Suprapubic skin (tissue), 4 donors: ENCODE measurements at places on chromosomes 5 and 9. TPM values are rescaled to one million over a fixed set of nuclear protein-coding genes. Genes with fewer than 3 reads are reported as not detected.

PLAC8L1 gene
- total RNA-seq: not detected

FTMT gene
- not detected for total RNA-seq

BHMT2 gene
- total RNA-seq: 7.5 TPM

ANXA2R gene
- total RNA-seq: not detected

ALDH7A1 gene
- total RNA-seq: 31.8 TPM

C9 gene
- total RNA-seq: 5.6 TPM

CER1 gene
- not detected for total RNA-seq

ST8SIA4 gene
- 2.3 TPM for total RNA-seq

ZFP2 gene
- total RNA-seq: 1.3 TPM

TPM2 gene
- 105 TPM for total RNA-seq

ENC1 gene
- 6.4 TPM for total RNA-seq

PKD2L2 gene
- not detected for total RNA-seq

SCGB3A1 gene
- 2.2 TPM for total RNA-seq

NSMF gene
- 41.4 TPM for total RNA-seq

FAM221B gene
- not detected for total RNA-seq

C9orf153 gene
- total RNA-seq: 7.6 TPM

PRRX2 gene
- total RNA-seq: 16.9 TPM

GARIN3 gene
- total RNA-seq: not detected

AHRR gene
- 3.0 TPM for total RNA-seq

HACD4 gene
- 4.1 TPM for total RNA-seq

FOXD4L3 gene
- total RNA-seq: 0.36 TPM

WWC1 gene
- total RNA-seq: 33.3 TPM

IL9 gene
- not detected for total RNA-seq

RETREG1 gene
- 24.7 TPM for total RNA-seq

RAB3C gene
- 1.1 TPM for total RNA-seq
